ENCODE measurements at places on chromosomes 6 and 20.

DNA sequence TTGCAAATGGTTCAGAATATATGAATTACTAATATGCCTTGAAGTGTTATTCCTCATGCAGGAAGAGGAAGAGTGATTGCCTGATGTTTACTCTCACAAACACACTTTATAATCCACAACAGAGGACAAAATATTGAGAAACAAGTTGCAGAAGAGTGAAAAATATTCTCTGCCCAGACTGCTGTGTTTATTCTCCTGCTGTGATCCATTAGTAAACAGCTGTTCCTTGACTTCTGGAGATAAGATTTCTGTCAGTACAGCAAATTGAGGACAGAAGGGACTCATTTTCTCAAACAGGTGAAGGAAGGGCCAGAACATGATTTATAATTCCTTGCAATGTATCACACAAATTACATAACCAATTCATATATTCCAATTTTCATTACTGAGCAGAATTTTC, 148.0 kb downstream of the EPM2A start:
- DNase-seq = peak; percentile 20

DNA sequence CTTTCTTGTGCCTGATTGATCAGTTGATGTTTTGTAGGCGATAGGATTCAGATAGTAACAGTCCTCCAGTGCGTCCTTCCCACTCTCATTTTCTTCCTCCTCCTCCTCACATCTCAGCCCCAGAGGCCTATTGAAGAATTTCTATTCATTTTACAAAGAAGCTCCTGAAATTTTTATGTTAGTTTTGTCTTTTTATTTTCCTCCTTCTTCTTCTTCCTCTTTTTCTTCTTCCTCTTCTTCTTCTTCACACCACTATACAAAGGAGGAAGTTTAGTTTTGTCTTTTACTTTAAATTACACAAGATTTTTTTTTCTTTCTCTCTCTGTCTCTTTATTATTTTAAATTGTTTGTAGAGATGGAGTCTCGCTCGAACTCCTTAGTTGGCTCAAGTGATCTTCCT, 19.1 kb downstream of the BTN2A1 start:
- no peak for DNase-seq

- no peak for DNase-seq
Measured at GRCh38 chr6:24831771-24832716, 33.3 kb upstream of the ARMH2 start.

DNA sequence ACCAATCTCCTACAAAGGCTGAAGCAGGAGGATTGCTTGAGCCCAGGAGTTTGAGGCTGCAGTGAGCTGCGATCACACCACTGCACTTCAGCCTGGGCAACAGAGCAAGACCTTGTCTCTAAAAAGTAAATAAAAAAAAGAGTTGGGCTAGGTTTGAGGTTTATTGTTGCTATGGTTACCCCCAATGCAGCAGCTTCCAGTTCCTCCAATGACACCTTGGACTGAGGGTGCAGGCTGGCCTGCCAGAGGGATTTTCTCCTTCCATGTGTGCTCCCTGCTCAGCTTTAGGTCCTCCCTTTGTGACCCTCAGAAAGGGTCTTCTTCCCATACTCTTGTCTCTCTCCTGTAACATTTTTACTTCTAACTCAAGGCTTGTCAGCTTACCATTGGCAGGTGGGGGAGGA, 10.6 kb upstream of the TBC1D20 start:
- DNase-seq = no peak

- no peak for DNase-seq
Measured at GRCh38 chr6:165776691-165777090, 113.7 kb upstream of the PDE10A start.

DNA sequence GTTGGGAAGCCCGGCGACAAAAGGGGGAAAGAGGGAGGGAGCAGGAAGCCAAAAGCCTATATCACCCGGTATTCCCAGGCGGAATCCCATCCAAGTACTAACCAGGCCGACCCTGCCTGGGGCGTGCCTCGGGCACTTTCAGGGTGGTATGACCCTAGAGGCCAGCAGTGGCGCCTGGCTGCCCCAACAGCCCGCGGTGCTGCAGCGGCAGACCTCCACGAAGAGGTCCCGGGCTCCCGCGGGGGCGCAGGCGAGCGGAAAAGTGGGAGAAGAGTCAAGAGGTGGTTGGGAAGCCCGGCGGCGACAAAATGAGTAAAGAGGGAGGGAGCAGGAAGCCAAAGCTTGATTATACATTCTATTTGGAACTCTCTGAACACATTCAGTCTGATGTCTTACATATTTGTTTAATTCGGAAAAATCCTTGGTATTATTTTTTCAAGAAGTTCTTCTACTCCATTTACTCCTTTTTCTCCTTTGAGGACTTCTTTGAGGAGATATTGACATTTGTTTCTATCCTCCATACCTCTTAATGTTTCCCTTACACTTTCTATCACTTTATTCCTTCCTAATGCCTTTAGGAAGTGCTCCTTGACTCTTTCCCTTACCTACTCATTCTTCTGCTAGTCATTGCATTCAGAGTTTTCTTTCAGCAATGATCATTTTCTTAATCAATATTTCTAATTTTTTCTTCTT, 11.5 kb downstream of the TREML4 start:
- no peak for DNase-seq

Data from right lung (tissue), 10 donors.